ENCODE measurements at places on chromosomes 2 and 18.

DNA sequence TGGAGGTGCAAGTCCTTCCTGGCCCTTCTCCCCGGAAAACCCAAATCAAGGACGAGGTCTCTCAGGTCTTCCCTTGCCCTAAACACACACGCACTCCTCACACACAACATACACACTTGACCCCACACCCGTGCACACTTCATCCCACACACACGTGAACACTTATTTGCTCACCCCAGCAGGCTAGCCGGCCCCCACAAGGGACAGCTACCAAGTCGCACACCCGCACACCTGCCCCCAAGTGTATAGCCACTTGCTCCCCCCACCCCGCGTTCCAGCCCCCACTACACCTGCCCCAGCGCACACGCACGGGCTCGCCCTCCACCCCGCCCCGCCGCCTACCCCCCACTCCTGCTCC, 359 bp downstream of the TGFBRAP1 start:
- DNase-seq: no peak

DNA sequence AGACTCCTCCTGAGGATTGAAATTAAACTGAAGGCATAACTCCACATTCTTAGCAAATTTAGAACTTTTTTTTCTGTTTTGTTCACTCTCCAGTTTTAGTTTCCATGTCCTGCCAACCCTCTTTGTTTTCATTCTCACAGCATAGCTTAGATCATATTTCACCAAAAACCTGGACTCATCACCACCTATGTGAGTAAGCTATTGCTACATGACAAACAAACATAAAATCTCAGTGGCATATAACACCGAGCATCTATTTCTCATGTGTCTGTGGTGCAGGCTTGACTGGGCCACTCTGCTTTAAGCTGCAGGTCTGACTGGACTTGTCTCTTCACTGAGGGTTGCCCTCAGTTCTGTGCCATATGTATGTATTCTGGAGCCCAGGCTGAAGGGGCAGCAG, 385.2 kb downstream of the ARHGAP15 start:
- no peak for DNase-seq

DNA sequence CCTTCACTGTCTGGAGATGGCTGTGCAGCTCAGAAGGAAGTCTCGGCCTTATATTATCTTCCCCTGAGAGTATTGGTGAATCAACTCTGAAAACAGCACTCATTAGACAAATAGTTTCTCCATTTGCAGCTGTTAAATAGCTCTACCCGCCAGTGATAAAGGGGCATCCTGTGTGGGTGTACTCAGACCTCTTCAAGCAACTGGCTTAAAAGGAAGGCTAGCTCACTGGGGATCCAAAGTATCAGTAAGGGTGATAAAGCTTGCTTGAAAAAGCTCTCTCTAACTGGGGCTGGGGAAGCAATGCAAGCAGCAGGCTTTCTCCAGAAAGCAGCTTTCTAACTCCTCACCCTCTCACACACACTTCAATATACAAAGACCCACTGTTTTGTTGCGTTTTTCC, 64.9 kb upstream of the PSMD14 start:
- DNase-seq: no peak

GRCh38 chr2:85995648-85996529, 107.1 kb upstream of the ST3GAL5 start:
- no peak for DNase-seq

- DNase-seq: no peak
These were observed 140.2 kb downstream of the PLCL1 start for GRCh38 chr2:197944416-197945096.

- DNase-seq: no peak
These were observed 1165.5 kb upstream of the SLC39A10 start for GRCh38 chr2:194491409-194492115.

DNA sequence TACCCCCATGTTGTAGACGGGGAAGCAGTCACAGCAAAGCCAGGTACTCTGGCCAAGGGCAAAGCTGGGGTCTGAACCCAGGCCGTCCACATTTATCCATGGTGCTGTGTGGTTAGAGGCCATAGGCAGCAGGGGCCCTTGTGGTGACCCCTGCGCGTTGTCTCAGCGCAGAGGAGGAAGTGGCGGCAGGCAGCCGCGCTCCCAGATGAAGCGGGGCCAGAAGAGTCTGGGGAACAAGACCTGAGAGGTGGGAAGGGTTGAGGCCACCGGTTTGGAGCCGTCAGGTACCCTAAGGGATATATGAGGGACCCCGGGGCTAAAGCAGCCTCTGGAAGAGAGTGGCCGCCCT, 770 bp downstream of the ZNF396 start:
- DNase-seq: peak; percentile 35

DNA sequence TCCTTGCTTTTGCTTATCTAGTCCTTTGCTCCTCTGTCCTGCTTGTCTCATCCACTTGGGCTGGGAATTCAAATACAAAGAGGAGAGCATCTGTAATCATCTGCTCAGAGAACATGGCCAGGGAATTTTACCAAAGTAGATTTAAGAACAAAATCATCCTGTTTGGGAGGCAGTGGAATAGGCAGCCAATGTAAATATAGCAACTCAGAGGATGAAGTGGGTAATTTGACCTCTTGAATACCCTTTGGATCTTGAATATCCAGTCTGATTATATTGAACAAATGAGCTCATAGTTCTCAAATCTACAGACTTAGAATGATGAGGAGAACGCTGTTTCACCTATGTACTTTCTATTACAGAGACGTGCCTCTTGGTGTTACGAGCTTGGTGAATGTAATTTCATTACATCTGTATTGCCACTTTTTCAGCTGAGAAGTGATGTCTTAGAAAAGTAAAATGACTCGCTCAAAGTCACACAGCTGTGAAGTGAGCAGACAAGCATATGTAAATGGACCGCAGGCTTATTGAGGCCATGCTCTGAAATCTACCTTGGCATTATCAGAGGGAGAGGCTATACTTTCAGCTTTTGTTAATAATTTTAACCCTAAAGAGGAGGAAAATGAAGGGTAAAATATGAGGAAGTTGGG, 266.3 kb downstream of the MTX2 start:
- DNase-seq: no peak

- DNase-seq: no peak
These were observed 43.9 kb downstream of the FOSL2 start for GRCh38 chr2:28436525-28437051.

GRCh38 chr18:5142859-5143258, 54.2 kb downstream of the AKAIN1 start:
- DNase-seq: no peak

- no peak for DNase-seq
These were observed 5.8 kb downstream of the MYO5B start for GRCh38 chr18:50189160-50189559.

GRCh38 chr2:85164145-85164569, 31.0 kb downstream of the TCF7L1 start:
- peak; percentile 42 for DNase-seq

- peak; percentile 49 for DNase-seq
These were observed 323.2 kb downstream of the PLCL1 start for GRCh38 chr2:198127627-198128026.

- no peak for DNase-seq
These were observed 367.5 kb upstream of the MMADHC start for GRCh38 chr2:149954981-149955600.

DNA sequence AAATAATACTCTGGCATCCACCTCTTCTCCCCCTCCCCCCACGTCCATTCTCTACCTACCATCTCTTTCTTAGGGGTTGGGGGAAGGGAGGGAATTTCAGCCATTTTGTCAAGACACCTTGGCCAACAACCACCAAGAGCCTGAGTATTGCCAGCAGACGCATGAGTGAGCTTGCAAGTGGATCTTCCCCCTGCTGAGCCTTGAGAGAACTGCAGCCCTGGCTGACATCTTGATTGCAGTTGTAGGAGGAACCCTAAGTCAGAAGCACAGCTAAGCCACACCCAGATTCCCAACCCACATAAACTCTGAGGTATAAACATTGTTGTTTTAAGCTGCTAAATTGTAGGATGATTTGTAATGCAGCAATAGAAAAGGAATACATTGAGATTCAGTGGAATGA, 165.6 kb downstream of the TMEFF2 start:
- DNase-seq: peak; percentile 43

DNA sequence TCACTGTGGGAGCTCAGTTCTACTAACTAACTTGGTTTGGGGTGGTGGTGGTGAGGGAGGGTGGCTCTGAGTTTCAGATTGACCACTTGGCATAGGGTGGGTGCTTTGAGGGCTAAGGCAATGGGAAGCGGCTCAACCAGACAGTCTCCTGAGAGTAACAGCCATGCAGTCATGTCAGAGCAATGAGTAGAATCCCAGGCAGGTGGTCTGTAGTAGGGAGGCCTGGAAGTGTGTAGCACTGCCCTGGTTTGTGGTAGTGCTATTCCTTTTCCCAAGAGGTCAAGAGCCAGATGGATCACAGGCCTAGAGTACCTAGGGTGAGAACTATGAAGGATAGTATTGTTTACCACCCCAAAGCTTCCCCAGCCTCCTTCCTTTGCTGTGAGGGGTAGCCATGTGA, 18.7 kb upstream of the RAPH1 start:
- no peak for DNase-seq

GRCh38 chr2:22035361-22035830, 911.6 kb downstream of the TDRD15 start:
- no peak for DNase-seq

- no peak for DNase-seq
These were observed 253.9 kb downstream of the OSR1 start for GRCh38 chr2:19104503-19104902.

DNA sequence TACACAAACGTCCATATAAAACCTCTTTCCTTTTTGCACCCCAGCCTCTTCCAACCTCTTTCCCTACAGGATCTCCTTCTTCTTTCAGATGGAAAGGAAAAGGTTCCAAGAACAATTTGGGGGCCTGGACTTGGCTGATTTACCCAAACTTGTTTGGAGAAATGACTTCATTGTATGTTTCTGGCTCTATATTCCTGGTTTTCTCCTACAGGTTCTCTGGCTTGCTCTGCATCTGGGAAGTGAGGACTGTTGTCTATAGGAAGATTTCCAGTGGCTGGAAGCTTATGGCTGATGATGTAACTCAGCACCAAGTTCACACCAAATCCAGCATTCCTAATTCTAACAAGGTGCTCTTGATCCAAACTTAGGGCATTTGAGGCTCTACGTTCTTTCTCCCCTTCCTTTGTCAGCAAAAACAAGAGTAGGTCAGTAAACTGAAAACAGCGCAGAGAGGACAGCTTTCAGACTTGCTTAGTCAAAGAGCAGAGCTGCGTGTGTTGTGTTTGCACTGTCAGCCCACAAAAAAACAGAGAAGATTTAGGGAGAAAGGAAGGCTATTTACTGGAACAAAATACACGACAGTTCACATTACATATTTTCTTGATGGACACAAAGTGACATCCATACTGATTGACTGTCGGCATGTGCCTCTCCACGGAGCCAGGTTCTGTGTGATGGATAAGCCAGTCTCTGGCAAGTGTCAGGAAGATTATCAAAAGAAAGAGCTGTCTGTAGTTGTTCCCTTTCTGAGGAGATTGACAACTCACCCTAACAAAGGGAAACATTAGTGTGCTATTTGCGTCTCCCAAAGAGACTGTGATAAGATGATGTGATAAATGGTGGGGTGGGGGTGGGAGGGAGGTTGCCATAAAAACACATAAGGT, 39.7 kb downstream of the CDCA7 start:
- DNase-seq: no peak

DNA sequence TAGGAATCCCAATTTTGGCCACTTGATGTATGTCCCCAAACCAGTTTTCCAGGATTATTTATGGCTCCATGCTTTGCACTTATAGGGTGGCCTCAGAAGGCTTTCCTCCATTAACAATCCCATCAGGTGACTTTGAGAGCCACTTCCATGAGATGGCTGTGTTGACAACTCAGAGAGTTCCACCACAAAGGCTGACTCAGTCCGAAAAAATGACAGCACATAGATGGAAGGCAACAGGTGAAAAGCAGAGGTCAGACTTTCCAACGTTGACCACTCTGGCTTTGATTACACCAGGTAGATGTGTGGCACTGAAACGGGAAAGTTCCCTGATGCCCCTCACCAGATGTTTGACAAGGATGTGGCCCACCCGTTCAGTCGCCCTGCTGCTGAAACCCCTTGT, 431.4 kb upstream of the TNP1 start:
- no peak for DNase-seq

DNA sequence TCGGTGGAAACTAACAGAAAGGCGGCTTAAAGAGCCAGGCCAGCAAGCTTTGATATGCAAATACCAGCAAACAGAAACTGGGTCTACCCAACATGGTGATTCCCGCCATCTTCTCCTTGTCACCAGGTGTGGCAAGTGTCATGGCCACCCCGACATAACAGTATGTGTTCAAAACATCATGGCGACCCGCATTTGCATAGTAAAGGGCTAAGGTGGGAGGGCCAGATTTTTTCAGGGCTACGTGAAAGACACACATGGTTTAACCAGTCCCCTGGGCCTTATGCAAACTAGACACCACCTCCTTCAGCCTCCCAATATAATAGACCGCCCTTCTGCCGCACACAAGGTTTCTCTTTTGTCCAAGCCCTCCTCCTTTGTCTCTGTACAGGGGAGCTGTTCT, 260.4 kb downstream of the METTL4 start:
- DNase-seq: no peak

DNA sequence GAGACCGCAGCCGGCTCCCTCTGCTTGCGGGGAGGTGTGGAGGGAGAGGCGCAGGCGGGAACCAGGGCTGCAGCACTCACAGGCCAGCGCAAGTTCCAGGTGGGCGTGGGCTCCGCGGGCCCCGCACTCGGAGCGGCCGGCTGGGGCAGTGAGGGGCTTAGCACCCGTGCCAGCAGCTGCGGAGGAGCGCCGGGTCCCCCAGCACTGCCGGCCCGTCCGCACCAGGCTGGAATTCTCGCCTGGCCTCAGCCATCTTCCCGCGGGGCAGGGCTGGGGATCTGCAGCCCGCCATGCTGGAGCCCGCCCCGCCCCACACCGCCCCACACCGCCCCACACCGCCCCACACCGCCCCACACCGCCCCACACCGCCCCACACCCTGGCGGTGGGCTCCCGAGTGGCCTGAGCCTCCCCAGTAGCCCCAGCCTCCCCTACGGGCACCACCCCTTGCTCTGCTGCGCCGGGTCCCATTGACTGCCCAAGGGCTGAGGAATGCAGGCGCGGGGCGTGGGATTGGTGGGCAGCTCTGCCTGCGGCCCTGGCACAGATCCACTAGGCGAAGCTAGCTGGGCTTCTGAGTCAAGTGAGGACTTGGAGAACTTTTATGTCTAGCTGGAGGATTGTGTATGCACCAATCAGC, 123.9 kb upstream of the MGAT5 start:
- DNase-seq: no peak

DNA sequence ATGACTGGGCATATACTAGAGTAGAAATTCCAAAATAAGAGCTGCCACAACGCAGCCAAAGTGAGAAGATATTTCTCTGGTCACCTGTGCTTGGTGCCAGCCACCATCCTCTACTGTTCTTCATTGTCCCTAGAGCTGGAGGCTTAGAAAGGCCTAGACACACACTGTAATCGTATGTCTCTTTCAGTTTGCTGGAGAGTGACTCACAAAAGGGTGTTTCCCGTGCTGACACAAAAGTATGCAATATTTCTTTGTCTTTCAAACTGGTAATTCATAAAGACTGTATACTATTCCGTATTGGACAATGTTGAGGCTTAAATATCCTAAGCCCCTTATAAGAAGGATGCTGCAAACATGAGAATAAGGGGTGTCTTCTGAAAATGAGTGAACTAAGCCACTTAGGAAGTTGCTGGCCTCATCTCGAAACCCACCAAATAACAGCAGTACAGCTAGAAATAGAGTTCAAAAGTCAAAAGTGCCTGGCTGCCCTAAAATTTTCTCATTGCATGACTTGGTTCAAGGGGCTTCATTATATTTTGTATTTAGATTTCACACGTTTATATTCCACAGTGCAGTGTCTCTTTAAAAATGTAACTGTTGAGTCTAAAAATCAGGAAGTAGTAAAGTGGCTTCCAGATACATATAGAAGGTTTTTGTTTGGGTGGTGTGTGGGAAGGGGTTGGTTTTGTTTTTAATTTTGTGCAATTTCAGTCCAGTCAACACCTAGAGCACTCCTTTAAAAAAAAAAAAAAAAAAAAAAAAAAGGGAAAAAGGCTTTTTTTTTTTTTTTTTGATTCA, 601.1 kb downstream of the ARHGAP15 start:
- no peak for DNase-seq
